ENCODE measurements at places on chromosomes 12 and 14.

- no peak for DNase-seq
Measured at GRCh38 chr12:89513544-89513943, 11.1 kb downstream of the GALNT4 start.

- no peak for DNase-seq
Measured at GRCh38 chr14:36771028-36771640, 109.5 kb downstream of the PAX9 start.

GRCh38 chr12:62194616-62195015 lies 65.6 kb upstream of the USP15 start:
- DNase-seq: no peak

GRCh38 chr12:56839489-56839848 lies 76.3 kb downstream of the HSD17B6 start:
- no peak for DNase-seq

DNA sequence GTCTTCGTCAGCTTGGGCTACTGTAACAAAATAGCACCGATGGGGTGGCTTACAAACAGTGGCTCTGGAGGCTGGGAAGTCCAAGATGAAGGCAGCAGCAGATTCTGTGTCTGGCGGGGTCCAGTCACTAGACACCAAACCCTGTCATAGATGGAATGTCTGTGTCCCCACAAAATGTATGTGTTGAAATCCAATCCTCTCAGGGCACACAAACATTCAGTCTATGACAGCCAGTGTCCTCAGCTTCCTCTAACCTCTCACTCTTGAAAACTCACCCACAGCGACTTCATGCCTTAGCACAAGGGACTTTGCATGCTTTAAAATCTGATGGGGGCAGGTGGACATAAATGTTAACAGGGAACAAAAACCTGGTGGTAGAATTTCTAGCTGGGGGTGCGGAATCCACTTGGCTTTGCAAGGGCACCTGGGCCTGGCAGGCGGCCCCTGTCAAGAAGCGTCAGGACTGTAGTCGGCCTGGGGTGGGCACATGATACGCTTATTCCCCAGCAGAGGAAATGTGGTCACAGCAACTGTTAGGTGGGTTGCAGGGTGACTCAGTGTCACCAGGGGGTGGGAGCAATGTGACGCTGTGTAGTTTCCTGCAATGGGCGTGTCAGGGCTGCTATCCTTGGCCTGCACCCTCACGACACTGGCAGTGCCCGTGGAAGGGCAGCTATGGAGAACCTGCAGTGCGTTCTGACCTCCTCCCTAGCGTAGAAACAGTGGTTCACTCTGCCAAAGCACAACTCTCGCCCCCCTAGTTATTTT lies 17.7 kb downstream of the RIN3 start:
- DNase-seq: peak; percentile 19

GRCh38 chr14:91911474-91912032 lies 35.9 kb downstream of the FBLN5 start:
- peak; percentile 57 for DNase-seq

DNA sequence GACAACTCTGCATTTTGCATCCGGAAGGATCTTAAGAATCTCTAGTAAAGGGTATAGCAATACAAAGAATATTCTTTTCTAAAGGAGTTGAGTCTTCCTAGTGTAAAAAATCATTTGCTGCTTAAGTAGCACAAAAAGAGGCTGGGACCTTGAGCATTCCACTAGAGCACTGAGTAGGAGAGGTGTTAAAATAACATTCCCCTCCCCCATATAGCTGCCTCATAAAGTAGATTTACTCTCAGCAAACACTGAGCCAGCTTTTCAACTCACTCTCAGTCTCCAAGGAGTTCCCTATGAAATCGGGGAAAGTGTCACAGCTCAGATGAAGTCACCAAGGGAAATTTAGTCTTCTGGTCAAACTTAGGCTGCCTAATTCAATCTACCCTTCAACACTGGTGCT lies 592.7 kb downstream of the ETNK1 start:
- DNase-seq: no peak

DNA sequence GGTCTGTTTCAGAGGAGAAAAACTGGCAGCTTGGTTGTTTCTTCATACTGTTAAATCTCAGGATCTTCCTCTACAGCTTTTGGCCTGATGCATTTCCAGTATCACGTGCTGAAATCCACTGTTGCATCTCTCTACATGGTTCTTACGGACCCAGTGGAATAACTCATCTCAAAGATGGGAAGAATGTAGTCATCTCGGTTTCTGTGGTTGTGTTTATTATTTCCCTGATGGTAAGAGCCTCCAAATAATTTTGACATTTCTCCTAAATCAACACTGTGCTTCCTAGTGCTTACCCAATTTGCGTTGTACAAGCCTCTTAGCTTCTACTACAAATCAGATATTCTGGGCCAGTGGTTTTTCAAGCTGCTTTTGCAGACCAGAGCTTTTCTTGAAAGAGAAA lies 812.8 kb downstream of the C12orf50 start:
- DNase-seq: no peak

DNA sequence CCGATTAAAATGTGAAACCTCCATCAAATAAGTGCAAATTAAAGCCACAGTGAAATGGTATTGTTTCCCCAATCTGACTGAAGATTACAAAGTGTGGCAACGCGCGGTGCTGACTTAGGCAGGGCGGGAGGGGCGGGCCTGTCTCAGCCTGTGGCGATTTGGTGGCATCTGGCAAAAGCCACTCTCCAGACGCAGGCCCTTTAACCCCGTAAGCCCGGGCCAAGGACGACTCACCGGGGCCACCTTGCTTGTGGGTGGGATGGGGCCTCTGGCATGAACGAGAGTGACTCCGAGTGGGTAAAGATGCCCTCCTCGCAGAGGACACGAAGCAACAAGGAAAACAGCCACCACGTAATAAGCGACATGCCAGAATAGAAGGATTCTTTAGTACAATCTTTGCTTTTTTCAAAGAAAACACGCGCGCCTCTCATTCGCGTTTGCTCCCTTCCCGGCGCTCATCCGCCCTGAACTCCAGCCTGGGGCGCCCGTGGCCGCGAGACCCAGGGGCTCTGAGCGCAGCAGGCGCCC lies 815 bp downstream of the DEGS2 start:
- no peak for DNase-seq

DNA sequence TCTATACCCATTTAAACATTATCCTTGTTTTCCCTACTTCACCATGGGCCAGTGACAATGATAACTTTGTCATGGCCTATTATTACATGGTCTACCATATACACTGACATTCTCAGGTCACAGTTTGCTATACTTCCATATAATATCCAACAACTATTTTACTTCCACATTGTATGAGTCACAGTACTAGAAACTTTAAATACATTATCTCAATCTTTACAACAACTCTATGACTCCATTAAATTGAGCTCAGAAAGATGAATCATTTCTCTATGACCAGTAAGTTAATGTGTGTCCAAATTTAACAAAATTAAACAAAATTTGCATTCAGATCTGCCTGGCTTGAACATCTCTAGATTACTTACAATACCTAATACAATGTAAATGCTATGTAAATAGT lies 93.9 kb downstream of the PLEKHG7 start:
- DNase-seq: no peak

DNA sequence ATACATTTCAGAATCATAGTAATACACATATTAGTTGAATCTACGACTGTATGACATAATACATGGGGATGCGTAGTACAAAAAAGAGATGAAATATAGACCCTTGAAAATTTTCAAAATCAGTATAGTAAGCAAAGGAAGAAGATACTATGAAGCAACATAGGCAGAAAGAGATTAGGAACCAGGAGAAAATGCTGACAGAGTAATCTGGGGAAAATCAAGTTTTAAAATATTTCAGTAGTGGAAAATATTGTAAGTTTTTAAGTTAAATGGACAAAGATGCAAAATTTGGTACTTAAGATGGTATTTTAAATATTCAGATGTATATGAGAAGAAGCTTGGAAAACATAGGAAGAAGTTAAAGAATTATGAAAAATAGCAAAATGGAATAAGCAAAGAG lies 915.6 kb upstream of the LRFN5 start:
- DNase-seq: no peak
